CD4-positive, alpha-beta memory T cell (primary cell): ENCODE measurements at places on chromosomes 2 and 18.

DNA sequence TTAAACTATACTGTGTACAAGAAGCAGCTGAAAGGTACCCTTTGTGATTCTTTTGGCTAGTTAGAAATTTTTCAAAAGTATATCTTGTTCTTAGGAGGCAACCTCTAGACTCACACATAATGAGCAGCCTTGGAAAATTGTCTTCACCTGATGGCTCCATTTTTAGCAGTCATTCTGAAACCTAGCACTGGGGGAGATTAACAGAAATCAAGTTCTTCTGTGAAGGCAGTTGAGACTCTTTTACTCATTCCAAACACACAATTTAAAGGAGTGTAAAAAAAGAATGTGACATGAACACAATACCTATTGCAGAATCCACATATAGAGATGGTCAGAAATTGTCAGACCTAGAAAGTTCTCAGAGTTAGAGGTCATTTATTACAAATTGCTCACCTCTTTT is 197.7 kb downstream of the UBE2E3 start:
- DNase-seq, result no peak

DNA sequence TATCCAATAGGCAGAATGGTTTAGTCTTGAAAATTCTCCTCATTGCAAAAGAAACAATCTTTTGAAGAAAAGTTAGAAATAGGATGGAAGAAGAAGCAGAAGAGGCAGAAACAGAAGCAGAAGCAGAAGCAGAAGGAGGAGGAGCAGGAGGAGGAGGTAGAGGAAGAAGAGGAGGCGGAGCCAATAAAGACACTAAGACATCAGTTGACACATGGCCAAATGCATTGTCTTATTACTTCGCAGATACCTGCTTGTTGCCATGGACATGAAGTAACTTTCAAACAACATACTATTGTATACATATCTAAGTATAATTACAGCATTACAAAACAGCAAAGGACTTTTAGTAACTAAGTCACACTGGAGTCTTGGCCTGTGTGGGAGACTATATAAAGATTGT is 606.3 kb downstream of the METTL4 start:
- no peak for DNase-seq

- DNase-seq, result no peak
Measured at GRCh38 chr2:11811036-11811654, 64.7 kb downstream of the LPIN1 start.

- no peak for DNase-seq
Measured at GRCh38 chr2:1283020-1283801, 130.1 kb upstream of the TPO start.

- DNase-seq, result no peak
Measured at GRCh38 chr2:9897331-9897737, 54.1 kb downstream of the TAF1B start.

GRCh38 chr2:222318026-222318711 is 19.4 kb upstream of the PAX3 start:
- DNase-seq, result peak; percentile 46

DNA sequence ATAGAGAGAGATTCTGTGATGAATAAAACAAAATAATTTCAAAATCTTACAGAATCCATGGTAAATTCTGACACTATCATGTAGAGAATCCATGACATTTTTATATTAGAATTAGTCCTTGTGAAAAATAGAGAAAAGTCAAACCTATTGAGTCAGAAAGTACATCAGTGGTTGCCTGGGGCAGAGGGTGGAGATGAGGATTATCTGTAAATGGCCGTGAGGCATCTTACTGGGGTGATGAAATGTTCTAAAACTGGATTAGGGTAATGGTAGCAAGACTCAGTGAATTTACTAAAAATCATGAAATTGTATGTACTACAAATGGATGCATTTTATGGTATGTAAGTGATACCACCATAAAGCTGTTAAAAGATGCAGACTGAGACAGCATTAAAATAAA is 323.1 kb downstream of the SLC8A1 start:
- DNase-seq, result no peak

DNA sequence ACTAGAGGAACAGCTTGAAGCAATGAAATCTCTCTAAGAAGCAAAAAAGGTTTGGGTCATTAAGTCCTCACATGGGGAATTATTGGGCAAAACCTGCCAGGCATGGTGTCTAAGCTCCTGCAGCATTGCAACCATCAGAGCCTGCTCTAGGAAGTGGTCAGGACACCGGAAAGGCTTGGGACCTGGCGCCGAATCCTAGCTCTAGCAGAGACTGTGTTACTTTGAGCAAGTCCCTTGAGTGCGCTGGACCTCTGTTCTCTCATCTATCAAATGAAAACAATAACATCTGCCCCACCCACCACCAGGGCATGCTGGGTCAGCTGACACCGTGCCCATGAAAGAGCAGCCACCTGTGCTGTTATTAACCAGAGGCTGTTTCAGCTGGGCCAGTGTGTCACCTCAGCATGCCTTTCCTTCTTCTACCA is 6.3 kb downstream of the TMEM127 start:
- no peak for DNase-seq

DNA sequence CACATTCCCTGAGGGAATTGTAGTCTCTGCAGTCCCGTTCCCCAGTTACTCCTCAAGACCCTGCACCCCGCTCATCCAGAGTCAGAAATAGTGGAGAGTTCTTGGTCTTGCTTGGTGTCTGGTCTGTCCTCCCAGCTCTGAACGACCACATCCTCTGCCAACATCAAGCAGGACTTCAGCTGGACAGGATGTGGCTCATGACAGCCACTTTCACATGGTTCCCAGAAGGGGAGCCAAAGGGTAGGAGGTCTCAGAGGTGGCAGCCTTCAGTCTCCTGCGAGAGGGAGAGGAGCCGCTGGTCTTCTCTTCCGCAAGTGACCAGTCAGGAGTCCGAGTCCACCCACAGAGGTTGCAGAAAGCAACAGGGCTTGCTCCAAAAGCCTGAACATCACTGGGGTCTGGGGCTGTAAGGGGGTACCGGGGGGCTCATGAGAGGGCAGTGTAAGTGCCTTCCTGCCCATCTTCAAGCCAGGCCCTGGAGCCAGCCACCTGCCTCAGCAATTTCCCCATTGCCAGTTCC is 29.8 kb downstream of the B3GNT7 start:
- no peak for DNase-seq

GRCh38 chr2:239114616-239115265 is 266.9 kb downstream of the TWIST2 start:
- no peak for DNase-seq

GRCh38 chr2:148253685-148254084 is 232.8 kb downstream of the MBD5 start:
- peak; percentile 6 for DNase-seq

DNA sequence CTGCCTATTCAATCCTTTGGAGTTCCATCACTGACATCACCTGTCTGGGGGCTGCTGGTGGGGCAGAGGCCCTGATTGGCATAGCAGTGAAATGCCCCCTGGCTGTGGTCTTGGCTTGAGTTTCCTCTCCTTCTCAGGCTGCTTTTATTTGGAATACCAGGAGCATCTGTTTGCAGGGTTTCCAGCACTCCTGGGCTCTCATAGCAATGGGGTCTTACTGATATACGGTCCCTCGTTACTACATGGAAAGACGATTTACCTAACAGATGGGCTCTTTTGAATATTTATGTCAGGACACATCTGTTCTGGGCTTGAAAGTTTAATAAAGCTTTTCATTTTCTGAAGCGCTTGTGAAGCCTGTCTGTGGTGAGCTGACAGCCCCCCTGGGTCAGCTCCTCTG is 230.3 kb downstream of the SLC4A3 start:
- DNase-seq, result no peak

GRCh38 chr18:37266290-37266689 is 299.3 kb downstream of the CELF4 start:
- DNase-seq, result no peak

DNA sequence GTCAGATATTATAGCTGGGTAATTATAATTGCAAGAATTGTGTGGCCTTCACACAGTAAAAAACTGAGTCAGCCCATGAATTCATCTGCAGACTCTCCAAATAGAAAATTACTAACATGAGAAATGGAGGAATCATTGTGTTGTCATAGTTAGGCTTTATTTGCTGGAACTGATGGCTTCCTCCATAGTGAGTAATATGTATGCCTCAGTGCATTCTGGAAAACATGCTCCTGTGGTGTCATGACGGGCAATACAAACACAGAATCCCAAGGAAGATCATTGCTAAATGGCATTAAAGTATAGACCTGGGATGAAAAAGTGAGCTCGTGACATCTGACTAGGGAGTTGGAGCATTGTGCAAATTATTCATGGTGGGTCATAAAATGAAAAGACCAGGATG is 23.6 kb upstream of the NMS start:
- DNase-seq, result no peak

DNA sequence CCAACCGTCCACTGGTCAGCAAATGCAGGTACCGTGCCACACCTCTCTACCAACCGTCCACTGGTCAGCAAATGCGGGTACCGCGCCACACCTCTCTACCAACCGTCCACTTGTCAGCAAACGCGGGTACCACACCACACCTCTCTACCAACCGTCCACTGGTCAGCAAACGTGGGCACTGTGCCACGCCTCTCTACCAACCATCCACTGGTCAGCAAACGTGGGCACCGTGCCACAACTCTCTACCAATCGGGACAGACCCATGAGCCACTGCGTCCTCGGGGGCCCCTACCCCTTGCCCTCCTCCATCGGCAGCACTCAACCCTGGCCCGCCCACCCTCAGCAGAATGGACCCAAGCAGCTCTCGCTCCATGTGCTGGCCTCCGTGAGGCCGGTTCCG is 226.4 kb upstream of the SALL3 start:
- DNase-seq, result no peak

DNA sequence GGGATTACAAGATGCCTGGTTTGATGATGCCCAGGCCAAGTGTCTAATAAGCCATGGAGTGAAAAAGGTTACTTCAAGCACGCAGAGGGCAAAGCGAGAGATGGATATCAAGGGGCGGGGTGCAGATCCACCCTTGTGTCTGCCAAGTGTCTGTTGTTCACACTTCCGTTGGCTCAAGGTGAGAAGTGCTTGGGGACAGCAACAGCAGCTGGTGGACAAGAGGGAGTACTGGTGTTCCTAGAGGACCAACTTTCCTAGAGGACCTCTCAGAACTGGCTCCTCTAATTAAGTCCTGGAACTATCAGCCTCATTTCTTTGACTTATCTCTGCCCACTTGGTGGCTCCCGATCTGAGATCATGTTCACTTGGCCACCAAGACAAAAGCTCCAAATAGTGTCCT is 299.1 kb downstream of the PRKCE start:
- DNase-seq, result no peak

DNA sequence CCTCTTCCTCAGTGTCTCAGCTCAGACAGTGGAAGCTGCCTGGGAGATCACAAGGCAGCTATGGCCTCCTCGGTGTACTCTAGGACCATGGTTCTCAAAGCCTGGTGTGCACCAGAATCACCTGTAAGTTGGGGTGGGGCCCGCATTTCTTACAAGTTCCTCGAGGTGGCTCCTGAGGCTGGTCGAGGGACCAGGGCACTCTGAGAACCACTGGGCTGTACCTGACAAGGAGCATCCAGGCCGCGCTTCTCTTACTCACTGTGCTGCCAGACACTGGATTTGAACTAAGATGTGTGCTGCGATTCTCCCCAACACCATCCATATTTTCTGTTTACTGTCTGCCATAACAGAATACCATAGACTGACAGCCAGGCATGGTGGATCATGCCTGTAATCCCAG is 59.5 kb downstream of the DIPK1C start:
- no peak for DNase-seq

DNA sequence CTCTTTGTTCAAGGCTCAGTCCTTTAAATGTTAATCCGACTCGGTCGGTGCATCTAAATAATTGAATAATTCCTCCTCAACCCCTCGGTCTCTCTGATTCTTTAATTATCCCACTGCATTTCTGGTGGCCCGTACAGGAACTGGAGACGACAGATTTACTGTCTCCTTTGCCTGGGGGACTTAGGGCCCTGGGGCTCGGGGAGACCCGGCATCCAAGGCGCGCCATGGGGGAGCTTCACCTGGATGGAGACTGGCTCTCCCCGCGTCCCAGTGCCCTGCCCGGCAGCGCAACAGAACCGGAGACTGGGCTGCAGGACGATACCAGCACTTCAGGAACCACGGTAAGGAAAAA is 47.7 kb upstream of the SELENOI start:
- no peak for DNase-seq

- no peak for DNase-seq
Measured at GRCh38 chr18:415617-416612, 84.6 kb downstream of the COLEC12 start.

- no peak for DNase-seq
Measured at GRCh38 chr2:201929281-201930026, 104.2 kb upstream of the FZD7 start.

- DNase-seq, result no peak
Measured at GRCh38 chr2:170598067-170598395, 117.1 kb upstream of the SP5 start.

GRCh38 chr2:53998834-53999233 is 28.0 kb upstream of the PSME4 start:
- DNase-seq, result no peak

DNA sequence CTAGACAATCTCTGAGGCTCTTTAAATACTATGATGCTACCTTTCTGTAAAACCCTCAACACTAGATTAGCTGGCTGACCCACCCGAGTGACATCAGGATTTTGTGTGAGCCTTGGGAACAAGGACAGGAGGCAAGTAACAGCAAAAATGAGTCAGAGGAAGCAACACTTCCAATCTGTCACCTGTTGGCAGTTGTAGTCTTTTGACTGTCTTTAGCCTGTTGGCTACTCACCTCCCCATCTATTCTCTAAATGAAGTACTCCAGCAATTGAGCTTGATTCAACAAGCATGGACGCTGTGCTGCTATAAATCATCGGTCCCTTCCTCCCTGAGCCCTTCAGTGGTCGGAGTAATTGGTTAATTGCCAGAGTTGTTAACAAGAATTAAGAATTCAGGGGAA is 898.7 kb downstream of the BCL11A start:
- no peak for DNase-seq

DNA sequence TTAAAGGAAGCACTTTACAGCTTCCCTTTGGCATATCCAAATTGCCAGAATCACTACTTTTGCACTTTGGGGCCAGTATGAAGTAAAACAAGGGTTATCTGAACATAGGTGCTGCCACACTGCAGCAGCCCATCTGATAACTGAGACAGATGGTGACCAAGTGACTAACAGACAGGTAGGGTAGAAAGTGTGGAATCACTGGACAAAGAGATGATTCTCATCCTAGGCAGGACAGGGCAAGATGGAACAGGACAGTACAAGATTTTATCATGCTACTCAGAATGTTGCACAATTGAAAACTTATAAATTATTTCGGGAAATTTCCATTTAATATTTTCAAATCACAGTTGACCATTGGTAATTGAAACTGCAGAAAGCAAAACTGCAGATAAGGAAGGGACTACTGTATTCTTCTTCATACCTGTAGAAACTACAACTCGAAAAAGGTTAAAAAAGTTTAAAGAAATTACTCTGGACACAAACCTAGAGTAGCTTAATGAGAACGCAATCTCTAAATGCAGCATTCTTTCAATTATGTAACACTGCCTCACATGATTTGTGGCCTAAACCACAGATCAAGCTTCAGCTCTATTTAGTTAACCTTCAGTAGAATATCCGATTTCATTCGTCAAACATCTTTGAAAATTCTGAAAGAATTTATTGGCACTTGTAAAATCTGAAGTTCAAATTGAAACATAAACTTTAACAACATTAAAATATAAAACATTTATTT is 31.4 kb downstream of the HEATR5B start:
- no peak for DNase-seq

GRCh38 chr2:150052457-150052856 is 435.0 kb downstream of the RND3 start:
- DNase-seq, result no peak

GRCh38 chr2:149331023-149331400 is 625 bp downstream of the LYPD6 start:
- DNase-seq, result no peak

GRCh38 chr2:216402751-216403150 is 9.5 kb upstream of the SMARCAL1 start:
- DNase-seq, result no peak
